Right ventricle myocardium superior (tissue), 1 donor: ENCODE measurements at places on chromosomes 7 and 10. TPM values are rescaled to one million over a fixed set of nuclear protein-coding genes. Genes with fewer than 3 reads are reported as not detected.

Gene BBS9
- 8.7 TPM for total RNA-seq

DNA sequence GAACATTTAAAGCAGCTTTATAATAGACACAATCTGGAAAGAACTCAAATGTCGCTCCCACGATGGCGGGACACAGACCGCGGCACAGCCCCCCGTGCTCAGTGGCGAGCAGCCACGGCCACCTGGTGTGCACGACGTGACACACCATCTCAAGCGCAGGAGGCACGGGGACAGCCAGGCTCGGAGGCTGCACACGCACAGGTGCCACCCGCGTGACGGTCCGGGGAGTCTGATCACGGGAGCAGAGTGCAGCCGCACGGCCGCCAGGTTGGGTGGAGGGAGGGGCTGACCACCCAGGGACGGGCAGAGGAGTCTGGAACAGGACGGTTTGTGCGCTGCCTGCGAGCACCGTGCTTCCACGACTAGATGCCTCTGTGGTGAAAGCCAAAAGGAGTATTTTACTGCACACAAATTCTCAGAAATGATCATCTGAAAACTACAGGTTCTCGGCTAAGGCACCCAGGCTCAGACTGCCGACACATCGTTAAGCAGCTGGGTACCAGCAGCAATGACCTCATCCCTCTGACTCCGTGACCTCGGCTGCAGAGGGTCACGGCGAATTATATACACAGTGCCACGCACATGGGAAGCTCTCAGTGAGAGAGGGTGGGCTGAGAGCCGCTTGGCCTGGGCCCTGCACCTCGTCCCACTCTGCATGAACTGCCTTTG lies 7.5 kb upstream of the GPER1 start:
- no peak for DNase-seq

DNA sequence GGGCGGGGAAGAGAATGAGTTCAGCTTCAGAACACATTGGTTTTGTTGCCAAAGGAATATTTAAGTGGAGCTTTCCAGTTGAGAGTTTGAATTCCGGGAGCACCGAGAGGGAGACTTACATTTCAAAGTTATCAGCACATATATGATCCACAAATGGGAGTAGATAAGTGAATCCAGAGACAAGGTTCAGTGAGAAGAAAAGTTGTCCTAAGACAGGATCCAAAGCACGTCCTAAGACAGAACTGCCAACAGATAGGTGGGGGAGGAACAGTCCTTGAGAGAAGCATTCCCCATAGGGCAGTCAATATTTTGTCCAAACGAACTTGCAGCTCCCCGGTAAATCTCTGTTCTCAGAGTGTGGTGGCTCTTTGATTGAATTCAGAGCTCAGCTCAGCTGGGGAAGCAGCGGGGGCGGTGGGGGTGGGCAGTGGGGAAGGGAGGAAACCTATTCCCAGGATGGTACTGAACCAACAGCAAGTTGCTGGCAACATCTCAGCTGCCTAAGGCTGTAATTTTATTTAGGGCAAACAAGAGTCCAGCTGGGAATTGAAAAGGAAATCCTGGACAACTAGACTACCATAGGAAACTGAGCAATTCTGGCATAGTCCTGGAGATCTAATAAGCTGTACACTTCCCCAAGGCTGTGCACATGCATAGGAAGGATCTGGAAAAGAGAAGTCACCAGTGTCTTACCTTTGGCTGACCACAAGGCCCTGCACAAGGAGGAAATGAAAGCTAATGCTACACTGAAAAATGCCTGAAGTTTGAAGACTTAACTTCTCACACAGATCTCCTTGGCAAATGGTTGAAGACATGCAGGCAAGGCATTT lies 94.2 kb upstream of the CXCL12 start:
- no peak for DNase-seq

- no peak for DNase-seq
Observed at GRCh38 chr7:1949681-1950055, 279.6 kb downstream of the ELFN1 start.

DNA sequence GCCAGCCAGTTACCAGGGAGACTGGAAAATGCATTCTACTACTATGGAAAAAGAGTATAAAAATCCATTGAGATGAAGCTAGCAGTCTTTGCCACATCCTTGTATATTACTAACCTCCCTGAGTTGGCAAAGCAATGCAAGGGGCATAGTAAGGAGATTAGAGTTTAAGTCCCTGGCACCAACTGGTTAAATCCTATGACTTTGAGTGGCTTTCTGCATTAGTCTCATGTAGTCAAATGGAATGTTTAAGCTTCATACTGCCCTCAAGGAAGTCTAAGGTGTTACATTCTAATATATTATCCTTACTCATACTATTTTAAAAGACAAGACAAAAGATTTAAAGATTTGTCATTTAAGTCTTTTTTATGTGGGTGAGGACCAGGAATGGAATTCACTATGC lies 110.1 kb downstream of the INHBA start:
- no peak for DNase-seq

Gene SYT15
- total RNA-seq = 2.7 TPM

DNA sequence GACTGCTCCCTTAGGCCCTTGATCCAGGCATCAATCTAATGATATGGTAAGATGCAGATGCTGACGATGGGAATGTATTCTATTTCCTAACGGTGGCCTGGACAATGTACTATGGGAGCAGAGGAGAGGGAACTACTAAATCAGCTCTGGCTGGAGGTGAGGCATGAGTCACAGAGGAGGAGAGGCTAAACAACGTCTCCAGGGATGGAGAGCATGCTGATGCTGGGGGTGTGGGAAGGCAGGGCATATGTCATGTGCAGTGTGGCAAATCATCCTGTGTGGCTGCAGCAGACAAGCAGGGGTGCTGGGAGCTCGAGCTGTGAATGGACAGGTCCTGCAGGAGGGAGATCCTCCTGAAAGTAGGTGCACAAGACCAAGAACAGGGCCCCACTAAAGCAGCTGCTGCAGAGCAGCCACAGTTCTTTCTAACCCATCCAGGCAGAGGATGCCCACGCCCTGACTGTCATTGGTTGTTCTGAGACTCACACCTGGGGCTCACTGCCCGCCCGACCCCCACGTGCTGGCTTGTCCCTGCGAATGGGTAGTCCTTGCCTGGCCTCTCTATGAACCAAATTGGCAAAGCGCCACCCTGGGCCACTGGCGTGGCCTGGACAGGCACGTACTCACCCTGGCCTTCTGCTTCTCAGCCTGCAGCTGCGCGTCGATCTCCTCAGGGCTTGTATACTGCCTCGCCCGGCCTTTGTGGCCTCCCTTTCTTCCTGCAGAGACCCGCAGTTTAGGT lies 4.0 kb downstream of the PDAP1 start:
- peak; percentile 56 for DNase-seq
